ENCODE measurements at places on chromosomes 4 and X. TPM values are rescaled to one million over a fixed set of nuclear protein-coding genes. Genes with fewer than 3 reads are reported as not detected.

Gene NKAP
- 4.1 TPM for total RNA-seq

Gene RHOXF2
- not detected for total RNA-seq

Gene FATE1
- not detected for total RNA-seq

Gene SLC10A4
- not detected for total RNA-seq

Gene PARM1
- total RNA-seq, result 0.77 TPM

Gene MND1
- total RNA-seq, result 5.8 TPM

Gene DCTD
- 88.8 TPM for total RNA-seq

Gene HAND2
- total RNA-seq, result under 0.01 TPM

Gene SOWAHB
- total RNA-seq, result under 0.01 TPM

Gene IL21
- total RNA-seq, result not detected

Gene MAGEA9B
- total RNA-seq, result not detected

Gene CENPVL2
- total RNA-seq, result not detected

Gene NLGN4X
- total RNA-seq, result under 0.01 TPM

All from fibroblast of lung (primary cell).